ENCODE measurements at places on chromosomes 12 and 14. TPM values are rescaled to one million over a fixed set of nuclear protein-coding genes. Genes with fewer than 3 reads are reported as not detected.

PLCZ1 gene
- not detected for polyA plus RNA-seq

ADGRD1 gene
- 0.56 TPM for polyA plus RNA-seq

ALDH2 gene
- 0.02 TPM for polyA plus RNA-seq

SYCP3 gene
- polyA plus RNA-seq: not detected

KERA gene
- not detected for polyA plus RNA-seq

PNN gene
- 15.9 TPM for polyA plus RNA-seq

LRIG3 gene
- polyA plus RNA-seq: not detected

TBX3 gene
- polyA plus RNA-seq: not detected

C12orf50 gene
- not detected for polyA plus RNA-seq

MGAT4C gene
- not detected for polyA plus RNA-seq

SMIM41 gene
- not detected for polyA plus RNA-seq

RNASE3 gene
- not detected for polyA plus RNA-seq
